Activated T-helper 1 cell treated with Interleukin-2 at 50 U/mL for 16 hours (primary cell): ENCODE measurements at places on chromosomes 6 and 20.

DNA sequence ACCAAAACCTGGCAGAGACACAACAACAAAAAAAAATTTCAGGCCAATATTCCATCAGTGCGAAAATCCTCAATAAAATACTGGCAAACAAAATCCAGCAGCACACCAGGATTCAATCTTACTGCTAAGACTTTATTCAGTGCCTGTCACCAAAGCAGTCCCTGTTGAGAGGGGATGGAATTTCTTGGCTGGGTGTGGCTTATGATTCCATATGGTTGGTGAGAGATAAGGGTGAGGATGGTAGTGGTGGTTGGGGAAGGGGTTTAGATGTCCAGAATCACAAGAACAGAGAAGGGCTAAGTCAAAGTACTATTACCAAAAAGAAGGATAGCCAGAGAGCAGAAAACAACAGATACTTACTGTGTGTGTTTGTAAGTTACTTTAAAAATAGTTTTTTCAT is 152.8 kb upstream of the SLC35B3 start:
- no peak for DNase-seq

- no peak for DNase-seq
Measured at GRCh38 chr20:61979701-61980635, 85.7 kb downstream of the TAF4 start.

GRCh38 chr6:121652726-121653623 is 217.5 kb downstream of the GJA1 start:
- no peak for DNase-seq

DNA sequence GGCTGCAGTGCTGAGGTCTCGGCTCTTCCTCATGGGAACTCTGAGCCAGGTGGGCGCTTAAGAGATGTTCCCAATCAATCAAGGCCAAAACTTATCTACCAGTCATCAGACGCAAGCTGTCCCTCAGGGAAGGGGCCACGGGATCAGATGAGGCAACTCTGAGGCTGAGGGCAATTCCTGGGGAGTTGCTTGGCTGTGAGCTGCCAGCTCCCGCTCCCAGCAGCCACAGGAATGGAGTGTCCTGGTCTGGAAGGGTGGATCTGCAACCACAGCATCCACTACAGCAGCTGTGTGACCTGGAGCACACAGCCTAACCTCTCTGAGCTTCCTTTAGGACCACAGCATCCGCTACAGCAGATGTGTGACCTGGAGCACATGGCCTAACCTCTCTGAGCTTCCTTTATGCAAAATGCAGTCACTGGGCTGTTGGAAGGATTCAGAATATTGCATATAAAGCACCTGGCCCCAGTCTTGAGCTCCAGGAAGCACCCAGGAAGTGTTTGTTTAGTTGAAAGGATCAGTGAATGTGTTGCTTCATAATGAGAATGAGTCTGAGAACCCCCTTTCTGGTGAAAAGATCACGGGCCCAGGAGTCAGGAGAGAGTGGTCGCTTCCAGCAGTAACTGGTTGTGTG is 60.9 kb downstream of the TFAP2C start:
- no peak for DNase-seq

DNA sequence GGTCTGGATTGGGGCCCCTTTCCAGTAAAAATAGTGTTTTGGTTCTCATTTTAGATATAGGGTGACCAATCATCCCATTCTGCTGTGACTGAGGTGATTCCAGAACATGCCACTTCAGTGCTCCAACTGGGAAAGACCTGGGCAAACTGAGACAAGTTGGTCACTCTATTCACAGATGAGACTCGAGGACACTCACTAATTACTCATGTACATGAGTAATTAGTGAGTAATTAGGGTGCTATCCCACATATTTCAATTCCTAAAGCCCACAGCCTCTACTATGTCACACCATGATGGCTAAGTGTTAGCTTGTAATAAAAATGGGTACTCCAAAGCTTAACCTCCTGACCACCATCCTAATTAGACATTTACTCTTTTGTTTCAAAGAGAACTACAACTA is 86.0 kb downstream of the CBLN4 start:
- DNase-seq = no peak

DNA sequence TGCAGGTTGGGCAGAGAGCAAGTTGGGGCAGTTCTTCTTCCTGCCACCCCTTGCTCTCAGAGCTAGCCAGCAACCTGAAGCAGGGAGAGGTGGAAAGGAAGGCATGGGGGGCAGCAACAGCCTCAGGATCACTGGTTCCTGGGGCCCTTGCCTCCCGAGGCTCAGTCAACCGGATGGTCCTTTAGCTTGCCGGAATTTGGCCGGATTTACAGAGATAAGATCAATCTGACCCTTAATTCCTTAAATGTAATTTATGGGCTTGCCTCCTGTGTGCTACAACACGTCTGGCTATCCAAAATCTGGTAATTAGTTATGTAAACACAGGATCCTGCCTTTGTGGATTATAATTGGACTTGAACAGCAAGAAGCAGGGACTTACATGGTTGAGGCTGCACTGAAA is 19.5 kb upstream of the TCP11 start:
- DNase-seq = no peak

GRCh38 chr20:44326391-44327159 is 10.3 kb upstream of the R3HDML start:
- DNase-seq = no peak

- no peak for DNase-seq
Measured at GRCh38 chr6:32772656-32773055, 9.3 kb upstream of the HLA-DQB2 start.

DNA sequence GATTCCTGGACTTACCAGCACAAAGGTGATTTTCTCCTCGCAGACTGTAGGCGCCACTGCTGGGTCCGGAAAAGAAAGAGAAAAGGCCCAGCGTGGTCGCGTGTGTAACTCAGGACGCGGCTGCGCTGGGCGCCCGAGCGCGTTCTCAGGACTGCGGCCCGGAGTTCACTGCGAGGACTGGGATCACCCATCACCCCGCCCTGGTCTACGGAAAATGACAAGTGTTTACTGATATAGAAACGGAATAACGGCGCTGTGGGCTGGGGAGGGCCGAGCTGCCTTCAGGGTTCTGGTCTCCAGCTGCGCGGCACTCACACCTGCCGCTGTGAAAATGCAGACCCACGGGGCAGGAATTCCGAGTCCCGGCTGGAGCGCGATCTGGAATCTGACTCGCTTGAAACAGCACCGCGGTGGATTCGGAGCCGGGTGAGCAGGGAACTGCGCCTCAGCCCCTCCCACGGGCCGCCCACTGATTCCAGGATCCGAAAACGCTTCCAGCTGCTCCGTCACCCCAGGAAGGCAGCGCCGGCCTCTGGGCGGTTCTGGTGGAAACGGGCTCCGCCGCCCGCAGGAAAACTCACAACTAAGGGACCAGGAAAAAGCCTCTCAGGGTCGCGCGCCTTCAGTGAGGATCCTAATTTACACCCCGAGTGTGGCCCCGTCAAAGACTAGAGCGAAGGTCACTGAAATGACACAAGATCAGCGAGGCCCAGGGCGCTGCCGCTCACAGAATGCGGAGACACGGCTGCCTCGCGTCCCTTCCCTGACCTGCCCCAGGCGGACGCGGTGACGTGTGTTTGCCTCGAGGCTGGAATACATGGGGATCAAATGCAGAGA is 34.5 kb downstream of the HLA-A start:
- peak; percentile 35 for DNase-seq

DNA sequence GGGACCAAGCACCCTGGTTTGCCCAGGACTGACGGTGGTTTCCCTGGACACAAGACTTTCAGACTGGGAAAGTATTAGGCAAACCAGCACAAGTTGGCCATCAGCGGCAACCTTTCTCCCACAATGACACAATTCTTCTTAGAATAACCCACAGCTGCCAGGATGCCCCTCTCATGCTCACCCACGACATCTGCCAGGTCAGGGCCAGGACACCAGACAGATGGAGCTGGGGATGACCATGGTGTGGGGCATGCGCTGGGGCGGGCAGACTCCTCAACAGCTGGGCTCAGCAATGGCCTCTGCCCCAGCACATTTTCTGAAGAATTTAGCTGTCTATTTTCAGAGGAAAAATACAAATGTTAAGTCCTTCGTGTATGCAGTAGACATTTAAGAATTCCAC is 226.4 kb downstream of the FNDC1 start:
- DNase-seq = no peak

DNA sequence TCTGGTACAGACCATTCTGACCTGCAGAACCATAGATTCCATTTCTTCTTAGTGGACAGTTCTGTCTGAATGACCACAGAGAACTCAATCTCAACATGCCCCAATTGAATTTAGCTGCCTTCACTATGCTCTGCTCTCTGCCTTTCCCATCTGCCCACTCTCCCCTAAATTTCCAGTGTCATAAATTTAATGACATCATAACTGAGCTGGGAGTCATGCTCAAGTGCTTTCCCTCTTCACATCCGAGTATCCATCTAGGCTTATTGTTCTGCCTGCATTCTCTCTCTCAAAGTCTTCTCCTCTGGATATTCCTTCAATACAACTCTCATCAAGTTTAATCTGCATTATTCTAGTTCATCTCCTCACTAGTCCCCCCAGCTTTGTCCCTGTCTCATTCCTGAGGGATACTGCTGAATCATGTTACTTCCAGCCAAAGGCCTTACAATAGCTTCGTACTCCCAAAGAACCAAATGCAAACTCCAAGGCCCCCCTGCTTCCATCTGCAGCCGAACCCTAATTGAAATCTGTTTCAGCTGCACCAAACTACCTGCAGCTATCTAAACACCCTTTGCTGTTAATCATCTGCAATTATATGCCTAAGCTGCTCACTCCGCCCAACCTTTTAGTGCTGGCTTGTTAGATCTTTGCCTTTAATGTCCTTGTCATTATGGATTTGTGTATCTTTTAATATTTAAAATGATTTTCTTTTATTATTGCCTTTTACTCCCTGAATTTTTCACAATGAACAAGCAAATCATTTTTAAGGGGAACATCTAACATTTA is 46.1 kb downstream of the SLC35B3 start:
- DNase-seq = no peak

- DNase-seq = no peak
Measured at GRCh38 chr6:25052181-25052580, 116.4 kb upstream of the RIPOR2 start.

DNA sequence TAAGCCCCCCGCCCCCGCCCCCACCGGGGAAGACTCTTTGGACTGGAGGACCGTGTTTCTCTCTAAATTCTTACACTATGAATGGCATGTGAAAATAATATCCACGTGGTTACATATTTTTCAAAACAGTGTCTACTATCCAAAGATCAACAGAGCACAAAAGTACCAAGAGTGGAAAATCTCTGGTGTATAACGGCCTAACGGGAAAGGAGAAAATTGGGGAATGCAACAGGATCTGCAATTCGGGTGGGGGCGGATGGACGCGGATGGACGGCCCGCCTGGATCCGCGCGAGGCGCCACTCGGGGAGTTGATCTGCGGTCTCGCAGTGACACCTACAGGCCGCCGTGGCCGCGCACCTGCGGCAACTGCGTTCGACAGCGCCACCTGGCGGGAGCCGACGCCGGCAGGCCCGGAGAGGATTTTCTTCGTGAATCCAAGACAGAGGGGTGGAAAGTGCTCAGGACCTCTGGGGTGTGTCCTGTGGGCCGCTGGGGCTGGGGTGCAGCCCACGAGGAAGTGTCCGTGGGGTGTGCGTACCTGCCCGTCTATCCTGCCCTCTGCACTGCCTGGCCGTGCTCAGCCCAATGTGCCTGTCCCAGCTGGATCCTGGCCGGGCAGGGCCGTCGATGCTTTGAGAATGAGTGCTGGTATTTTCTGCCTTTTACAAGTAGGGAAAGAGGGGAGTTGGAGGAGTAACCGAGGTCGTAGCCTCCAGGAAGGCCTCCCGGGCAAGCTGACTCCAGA is 18.6 kb downstream of the ANKRD60 start:
- DNase-seq = peak; percentile 79

- no peak for DNase-seq
Measured at GRCh38 chr20:45817376-45818194, 5.1 kb downstream of the UBE2C start.

- DNase-seq = no peak
Measured at GRCh38 chr6:2850538-2851113, 9.0 kb upstream of the SERPINB1 start.

DNA sequence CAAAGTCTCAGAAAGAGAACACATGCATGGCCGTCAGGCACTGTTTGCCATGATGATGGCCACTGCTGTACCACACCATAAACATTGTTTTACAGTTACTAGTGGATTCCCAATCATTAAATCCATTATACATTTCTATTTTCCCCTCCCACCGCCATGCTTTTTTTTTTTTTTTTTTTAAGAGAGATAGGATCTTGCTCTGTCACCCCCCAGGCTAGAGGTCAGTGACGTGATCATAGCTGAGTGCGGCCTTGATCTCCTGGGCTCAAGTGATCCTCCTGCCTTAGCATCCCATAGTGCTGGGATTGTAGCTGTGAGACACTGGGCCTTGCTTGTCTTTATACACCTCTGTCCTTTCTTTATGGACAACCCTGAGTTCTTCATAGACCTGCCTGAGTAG is 4.3 kb upstream of the BTN3A3 start:
- DNase-seq = no peak

- no peak for DNase-seq
Measured at GRCh38 chr6:130696806-130697205, 130.4 kb upstream of the SMLR1 start.

DNA sequence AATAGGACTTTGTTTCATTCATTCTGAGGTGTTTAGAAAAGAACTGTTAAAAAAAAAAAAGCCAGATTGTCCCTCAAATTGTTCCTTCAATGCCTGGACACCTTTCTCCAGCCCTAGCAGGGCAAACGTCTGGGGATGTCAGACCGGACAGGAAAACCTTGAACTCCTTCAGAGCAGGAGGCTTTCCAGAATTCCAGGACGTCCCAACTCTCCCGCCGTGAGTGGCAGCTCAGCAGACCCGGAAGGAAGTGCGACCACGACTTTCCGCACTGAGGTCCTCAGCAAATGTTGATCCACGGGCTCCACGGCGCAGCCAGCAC is 139.1 kb downstream of the DLL1 start:
- DNase-seq = no peak

DNA sequence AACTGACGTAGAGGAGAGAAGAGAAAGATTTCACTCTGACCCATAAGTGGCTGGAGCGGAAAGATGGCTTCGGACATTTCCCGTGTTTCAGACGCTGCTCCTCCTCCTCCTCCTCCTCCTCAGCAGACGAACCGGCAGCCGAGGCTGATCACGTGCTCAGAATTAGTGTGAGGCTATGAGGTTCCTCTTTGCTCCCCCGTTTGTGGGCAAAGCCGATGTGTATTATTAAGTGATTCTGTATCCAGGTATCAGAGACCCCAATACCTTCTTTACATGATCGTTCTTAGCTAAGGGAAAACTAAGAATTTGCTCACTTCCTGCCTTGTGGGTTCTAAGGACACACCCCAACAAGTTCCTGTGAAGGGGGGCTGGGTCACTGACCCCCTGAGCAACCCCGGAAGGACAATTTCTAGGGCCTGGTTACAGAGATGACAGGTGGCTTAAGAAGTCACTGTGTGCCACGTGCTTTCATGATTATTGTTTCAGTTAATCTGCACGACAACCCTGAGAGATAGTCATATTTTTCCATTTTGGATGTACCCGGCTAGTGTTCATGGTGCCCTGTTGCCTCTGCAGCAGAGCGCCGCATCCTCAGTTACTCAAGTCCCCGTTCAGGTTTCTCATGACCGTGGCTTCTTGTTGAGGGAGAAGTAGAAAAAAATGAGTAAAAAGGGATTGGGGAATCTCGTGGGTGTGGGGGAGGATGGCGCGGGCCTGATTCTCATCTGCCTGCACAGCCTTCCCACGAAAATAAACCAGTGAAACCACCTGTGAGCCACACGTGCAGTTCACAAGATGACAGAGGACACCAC is 671.8 kb downstream of the QKI start:
- DNase-seq = no peak

GRCh38 chr6:14985366-14985765 is 260.5 kb upstream of the JARID2 start:
- no peak for DNase-seq
